ENCODE measurements at places on chromosomes 11 and 22. TPM values are rescaled to one million over a fixed set of nuclear protein-coding genes. Genes with fewer than 3 reads are reported as not detected.
A peak's percentile ranks its signal among the peaks of the same experiment; 100 is the strongest.

- DNase-seq = no peak
- H3K27ac ChIP-seq = no peak overlapping the region
- no peak overlapping the region for H3K4me3 ChIP-seq
- H3K27me3 ChIP-seq = no peaks in the 10 kb centered on the region
- peaks cover 24% of the 10 kb centered on the region for H3K4me1 ChIP-seq
Measured at GRCh38 chr11:12220305-12220704, 109.9 kb downstream of the MICAL2 start.

GRCh38 chr22:41976070-41976901, 7.0 kb downstream of the SEPTIN3 start:
- no peak overlapping the region for H3K27ac ChIP-seq
- H3K27me3 ChIP-seq = peaks cover 16% of the 10 kb centered on the region
- no peaks in the 10 kb centered on the region for H3K4me1 ChIP-seq
- DNase-seq = no peak
- peak overlapping the region; percentile 56 for H3K4me3 ChIP-seq
- H3K36me3 ChIP-seq = no peaks in the 10 kb centered on the region

- H3K27me3 ChIP-seq = peaks cover 31% of the 10 kb centered on the region
- DNase-seq = no peak
Measured at GRCh38 chr11:124870430-124870829, 5.2 kb downstream of the ROBO3 start.

DNA sequence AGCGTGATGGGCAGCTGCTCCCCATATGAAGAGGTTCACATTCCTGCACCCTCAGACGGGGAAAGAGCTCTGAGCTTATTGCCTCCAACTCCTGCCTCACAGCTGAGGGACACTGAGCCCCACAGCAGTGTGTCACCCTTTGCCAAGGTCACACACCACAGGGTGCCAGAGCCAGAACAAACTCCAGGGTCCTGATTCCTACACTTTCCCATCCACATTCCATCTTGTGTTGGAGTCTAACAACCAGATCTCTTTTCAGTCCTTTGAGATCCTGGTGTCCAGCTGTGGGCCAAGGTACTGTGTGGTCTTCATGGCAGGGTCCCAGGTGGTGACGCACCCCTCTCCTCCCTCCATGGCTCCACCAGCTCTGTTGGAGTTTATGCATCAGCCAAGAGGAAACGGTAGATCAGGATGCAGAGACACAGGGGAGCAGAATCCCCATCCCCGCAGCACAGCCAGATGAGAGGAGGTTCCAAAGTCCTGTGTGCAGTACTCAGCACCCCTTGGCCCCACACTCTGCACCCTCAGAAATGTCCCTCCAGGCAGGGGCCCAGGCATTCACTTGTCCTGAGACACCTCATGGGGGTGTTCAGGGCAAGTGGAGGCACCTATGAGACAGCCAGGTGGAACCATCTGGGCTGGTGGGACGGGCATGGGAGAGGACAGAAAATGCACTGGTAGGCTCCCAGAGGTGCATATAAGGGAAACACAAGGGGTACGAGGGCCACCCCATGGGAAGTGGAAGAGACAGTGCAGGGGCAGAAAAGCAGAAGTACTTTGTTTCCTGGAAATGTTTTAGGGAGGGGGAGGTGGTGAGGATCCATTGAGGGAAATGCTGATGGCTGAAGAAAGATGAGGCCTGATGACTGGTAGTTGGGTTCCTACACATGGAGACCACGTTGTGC, 32.6 kb upstream of the GNAZ start:
- H3K36me3 ChIP-seq = no peaks in the 10 kb centered on the region
- no peaks in the 10 kb centered on the region for H3K27me3 ChIP-seq
- no peak overlapping the region for H3K4me3 ChIP-seq
- H3K27ac ChIP-seq = no peak overlapping the region
- no peak for DNase-seq

DNA sequence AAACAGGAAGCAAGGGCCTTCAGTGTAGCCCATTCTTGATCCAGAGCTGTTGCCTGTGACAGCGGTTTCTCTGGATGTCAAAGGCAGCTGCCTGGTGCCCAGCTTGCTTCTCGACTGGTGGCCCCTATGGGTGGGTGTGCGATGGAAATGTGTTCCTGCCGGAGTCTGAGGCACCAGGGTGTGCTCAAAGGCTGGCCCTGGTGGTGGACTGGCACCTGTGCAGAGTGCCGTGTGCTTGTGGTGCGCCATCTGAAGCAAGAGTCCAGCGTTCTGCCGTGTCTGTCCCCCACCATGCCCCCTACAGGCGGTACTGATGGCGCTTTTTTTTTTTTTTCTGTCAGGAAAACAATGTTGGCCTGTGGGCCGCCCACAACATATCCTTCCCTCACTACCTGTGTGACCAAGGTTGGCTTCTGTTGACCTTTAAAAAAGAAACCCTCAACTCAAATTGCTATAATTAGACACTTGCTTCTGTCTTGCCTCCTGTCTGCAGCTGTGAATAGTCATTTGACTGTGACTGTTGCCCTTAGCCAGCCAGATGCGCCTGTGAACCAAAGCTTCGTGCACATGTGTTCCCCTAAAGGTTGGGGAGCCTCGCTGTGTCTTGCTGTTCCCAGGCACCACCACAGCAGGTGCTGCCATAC, 4.7 kb upstream of the RANBP1 start:
- no peaks in the 10 kb centered on the region for H3K27me3 ChIP-seq
- peaks cover 29% of the 10 kb centered on the region for H3K36me3 ChIP-seq
- peak; percentile 26 for DNase-seq
- peaks cover 10% of the 10 kb centered on the region for H3K4me1 ChIP-seq
- H3K4me3 ChIP-seq = no peak overlapping the region
- no peak overlapping the region for H3K27ac ChIP-seq

DNA sequence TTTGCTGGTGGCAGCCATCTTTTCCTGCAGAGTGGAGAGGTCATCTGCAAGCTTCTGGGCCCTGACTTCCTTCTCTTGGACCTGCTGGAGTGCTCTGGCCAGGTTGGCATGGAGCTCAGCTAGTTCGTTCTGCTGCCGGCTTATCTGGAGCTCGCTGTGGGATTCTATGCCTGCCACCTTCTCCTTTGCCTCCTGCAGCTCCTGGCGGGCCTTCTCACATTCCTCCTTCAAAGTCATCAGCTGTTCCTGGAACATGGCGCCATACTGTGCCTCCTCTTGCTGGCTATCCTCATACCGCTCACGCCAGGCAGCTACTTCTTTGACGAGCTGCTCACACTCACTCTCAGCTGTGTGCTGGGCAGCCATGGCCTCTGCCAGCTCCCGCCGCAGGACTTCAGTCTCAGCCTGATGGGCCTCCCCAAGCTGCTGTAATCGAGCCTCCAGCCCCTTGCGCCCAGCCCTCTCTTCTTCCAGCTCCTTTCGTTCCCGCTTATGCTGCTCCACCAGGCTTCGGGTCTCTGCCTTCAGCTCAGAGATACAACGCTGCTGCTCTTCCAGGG, 16.1 kb downstream of the IL18BP start:
- peaks cover 87% of the 10 kb centered on the region for H3K36me3 ChIP-seq
- H3K27me3 ChIP-seq = no peaks in the 10 kb centered on the region
- no peak overlapping the region for H3K4me3 ChIP-seq
- no peak overlapping the region for H3K27ac ChIP-seq
- DNase-seq = no peak
- no peaks in the 10 kb centered on the region for H3K4me1 ChIP-seq

GRCh38 chr22:32335471-32335870, 22.2 kb upstream of the RFPL3 start:
- H3K4me3 ChIP-seq = no peak overlapping the region
- no peak for DNase-seq
- no peaks in the 10 kb centered on the region for H3K4me1 ChIP-seq
- H3K36me3 ChIP-seq = no peaks in the 10 kb centered on the region
- H3K27me3 ChIP-seq = peaks cover 17% of the 10 kb centered on the region

DNA sequence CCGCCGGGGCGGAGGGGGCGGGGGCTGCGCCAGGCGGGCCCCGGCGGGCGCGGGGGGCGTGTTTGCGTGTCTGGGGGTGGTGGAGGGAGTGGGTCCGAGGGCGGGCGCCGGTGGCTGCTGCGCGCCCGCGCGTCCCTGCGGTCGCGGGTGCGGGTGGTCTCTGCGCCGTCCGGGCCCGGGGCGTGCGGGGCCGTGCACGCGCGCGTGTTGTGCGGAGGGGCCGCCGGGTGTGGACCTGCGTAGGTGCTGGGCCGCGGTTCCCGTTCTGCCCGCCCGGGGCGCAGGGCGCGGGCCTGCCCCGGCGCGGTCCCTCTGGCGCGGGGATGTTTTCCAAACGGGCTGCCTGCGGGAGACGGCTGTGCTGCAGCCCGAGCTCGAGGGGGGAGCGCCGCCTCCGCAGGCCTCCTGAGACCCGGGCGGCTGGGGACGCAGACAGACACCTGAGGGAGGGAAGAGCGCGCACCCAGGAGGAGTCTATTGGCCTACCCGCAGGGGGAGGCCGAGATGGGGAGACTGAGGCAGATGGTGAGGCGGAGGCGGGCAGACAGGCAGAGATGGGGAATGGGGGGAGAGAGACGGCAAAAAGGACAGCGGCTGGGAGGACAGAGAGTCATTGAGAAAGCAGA, 442 bp downstream of the PELI3 start:
- H3K27ac ChIP-seq = no peak overlapping the region
- DNase-seq = peak; percentile 43
- H3K4me1 ChIP-seq = peaks cover 20% of the 10 kb centered on the region
- H3K36me3 ChIP-seq = peaks cover under 1% of the 10 kb centered on the region

GRCh38 chr11:119509969-119510401, 87.0 kb upstream of the THY1 start:
- no peak overlapping the region for H3K27ac ChIP-seq
- no peak overlapping the region for H3K4me3 ChIP-seq

GRCh38 chr11:60318726-60319125, 8.3 kb upstream of the MS4A6E start:
- no peaks in the 10 kb centered on the region for H3K4me1 ChIP-seq
- H3K36me3 ChIP-seq = no peaks in the 10 kb centered on the region
- DNase-seq = no peak
- H3K27ac ChIP-seq = no peak overlapping the region
- H3K4me3 ChIP-seq = no peak overlapping the region

- H3K27me3 ChIP-seq = no peaks in the 10 kb centered on the region
- peak; percentile 44 for DNase-seq
- H3K27ac ChIP-seq = no peak overlapping the region
- H3K4me1 ChIP-seq = peaks cover 25% of the 10 kb centered on the region
- H3K4me3 ChIP-seq = no peak overlapping the region
- H3K36me3 ChIP-seq = no peaks in the 10 kb centered on the region
Measured at GRCh38 chr11:19853016-19853415, 140.4 kb downstream of the NAV2 start.

- no peak overlapping the region for H3K4me3 ChIP-seq
- DNase-seq = no peak
- no peaks in the 10 kb centered on the region for H3K27me3 ChIP-seq
- no peaks in the 10 kb centered on the region for H3K36me3 ChIP-seq
- H3K4me1 ChIP-seq = peaks cover 2% of the 10 kb centered on the region
Measured at GRCh38 chr11:34432822-34433221, 5.9 kb upstream of the CAT start.

DNA sequence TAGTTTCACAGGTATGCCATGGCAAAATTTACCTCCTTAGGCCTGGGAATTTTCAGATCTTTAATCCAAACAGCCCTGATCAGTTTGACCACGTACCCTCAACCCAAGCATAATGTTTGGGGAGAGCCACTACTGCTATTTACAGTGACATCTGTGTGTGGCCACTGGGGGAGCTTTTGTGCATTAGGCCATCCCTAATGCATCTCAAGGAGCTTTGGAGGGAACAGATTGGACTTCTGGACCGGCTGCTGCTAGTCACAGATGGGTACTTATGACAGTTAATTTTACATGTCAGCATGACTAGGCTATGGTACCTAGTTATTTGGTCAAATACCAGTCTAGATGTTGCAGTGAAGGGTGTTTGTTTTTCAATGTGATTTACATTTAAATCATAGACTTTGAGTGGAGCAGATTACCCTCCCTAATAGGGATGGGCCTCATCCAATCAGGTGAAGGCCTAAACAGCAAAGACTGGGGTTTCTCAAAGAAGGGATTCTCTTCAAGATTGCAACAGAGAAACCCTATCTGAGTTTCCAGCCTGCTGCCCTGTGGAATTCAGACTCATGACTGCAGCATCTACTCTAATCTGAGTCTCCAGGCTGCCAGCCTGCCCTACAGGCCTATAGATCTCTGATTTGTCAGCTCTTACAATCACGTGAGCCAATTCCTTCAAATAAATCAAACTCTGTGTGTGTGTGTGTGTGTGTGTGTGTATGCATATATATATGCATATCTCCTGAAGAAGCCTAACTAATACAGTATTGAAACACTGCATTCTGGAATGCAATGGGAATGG, 38.0 kb upstream of the GALNT18 start:
- H3K36me3 ChIP-seq = no peaks in the 10 kb centered on the region
- no peak overlapping the region for H3K27ac ChIP-seq
- H3K4me3 ChIP-seq = no peak overlapping the region
- H3K4me1 ChIP-seq = no peaks in the 10 kb centered on the region
- peaks cover 26% of the 10 kb centered on the region for H3K27me3 ChIP-seq

- H3K27me3 ChIP-seq = no peaks in the 10 kb centered on the region
- H3K4me3 ChIP-seq = no peak overlapping the region
- H3K4me1 ChIP-seq = no peaks in the 10 kb centered on the region
- H3K36me3 ChIP-seq = no peaks in the 10 kb centered on the region
Measured at GRCh38 chr11:43962383-43963278, 20.2 kb downstream of the C11orf96 start.

DNA sequence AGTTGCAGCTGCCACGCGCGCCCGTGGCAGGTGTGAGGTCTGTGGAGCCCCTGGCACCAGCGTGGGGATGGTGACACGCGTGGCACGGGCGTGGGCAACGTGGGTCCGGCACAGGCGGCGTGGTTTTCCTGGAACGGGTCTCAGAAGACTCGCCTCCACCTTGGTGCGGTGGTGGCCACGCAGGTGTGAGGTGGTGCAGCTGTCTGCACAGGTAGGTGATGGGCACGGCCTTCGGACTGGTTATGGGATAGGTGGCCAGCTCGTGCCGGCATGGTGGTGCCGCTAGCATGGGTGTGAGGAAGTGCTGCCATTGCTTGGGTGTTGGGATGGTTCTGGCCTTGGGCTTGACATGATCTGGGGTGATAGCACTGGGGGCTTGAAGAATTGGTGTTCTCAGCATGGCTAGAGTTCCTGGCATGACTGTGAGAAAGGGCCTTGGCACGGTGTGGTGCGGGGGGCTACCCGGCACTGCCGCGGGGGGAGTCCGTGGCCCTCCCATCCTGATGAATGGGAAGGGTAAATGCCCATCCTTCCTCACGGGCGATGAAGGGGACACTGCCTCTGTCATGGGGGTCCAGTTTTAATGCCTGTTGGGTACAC, 531 bp downstream of the DAGLA start:
- H3K27me3 ChIP-seq = peaks cover 14% of the 10 kb centered on the region
- H3K36me3 ChIP-seq = no peaks in the 10 kb centered on the region
- peaks cover 26% of the 10 kb centered on the region for H3K4me1 ChIP-seq
- no peak overlapping the region for H3K27ac ChIP-seq
- DNase-seq = no peak
- peak overlapping the region; percentile 78 for H3K4me3 ChIP-seq

GRCh38 chr11:76371170-76371569, 9.8 kb downstream of the THAP12 start:
- no peak overlapping the region for H3K4me3 ChIP-seq
- H3K27ac ChIP-seq = peak overlapping the region; percentile 48
- peak; percentile 96 for DNase-seq
- no peaks in the 10 kb centered on the region for H3K27me3 ChIP-seq
- H3K4me1 ChIP-seq = peaks cover 16% of the 10 kb centered on the region
- no peaks in the 10 kb centered on the region for H3K36me3 ChIP-seq

Gene PTPRJ
- total RNA-seq = 12.8 TPM

Gene CACNA1I
- 0.06 TPM for total RNA-seq

Gene SPDYC
- total RNA-seq = not detected

Gene HOATZ
- total RNA-seq = not detected

Data from PC-3 (cell line).